Stimulated activated CD4-positive, alpha-beta T cell treated with anti-CD3 and anti-CD28 coated beads, TNF-alpha, amount 100 ng/mL, for 24 hours (primary cell): ENCODE measurements at places on chromosomes 11 and 22.

DNA sequence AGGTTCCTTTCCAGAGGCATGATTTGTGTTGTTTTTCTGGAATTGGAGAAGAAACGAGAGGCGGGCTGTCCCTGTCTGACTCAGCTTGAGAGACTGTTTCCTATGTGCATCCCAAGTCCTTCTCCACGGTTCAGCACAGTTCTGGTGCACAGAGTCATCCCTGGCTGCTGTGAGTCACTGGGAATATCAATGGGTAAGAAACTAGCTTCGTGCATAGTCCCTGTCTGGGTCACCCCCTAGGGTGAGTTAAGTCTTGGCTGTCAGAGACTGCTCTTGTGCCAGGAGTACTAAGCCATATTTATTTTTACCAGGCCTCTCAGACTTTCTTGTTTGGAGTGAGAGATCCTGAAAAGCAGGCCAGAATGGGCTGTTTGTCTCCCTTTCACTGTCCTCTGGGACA is 2.4 kb upstream of the LRP4 start:
- DNase-seq: no peak

GRCh38 chr11:19895776-19896175 is 183.1 kb downstream of the NAV2 start:
- DNase-seq: no peak

DNA sequence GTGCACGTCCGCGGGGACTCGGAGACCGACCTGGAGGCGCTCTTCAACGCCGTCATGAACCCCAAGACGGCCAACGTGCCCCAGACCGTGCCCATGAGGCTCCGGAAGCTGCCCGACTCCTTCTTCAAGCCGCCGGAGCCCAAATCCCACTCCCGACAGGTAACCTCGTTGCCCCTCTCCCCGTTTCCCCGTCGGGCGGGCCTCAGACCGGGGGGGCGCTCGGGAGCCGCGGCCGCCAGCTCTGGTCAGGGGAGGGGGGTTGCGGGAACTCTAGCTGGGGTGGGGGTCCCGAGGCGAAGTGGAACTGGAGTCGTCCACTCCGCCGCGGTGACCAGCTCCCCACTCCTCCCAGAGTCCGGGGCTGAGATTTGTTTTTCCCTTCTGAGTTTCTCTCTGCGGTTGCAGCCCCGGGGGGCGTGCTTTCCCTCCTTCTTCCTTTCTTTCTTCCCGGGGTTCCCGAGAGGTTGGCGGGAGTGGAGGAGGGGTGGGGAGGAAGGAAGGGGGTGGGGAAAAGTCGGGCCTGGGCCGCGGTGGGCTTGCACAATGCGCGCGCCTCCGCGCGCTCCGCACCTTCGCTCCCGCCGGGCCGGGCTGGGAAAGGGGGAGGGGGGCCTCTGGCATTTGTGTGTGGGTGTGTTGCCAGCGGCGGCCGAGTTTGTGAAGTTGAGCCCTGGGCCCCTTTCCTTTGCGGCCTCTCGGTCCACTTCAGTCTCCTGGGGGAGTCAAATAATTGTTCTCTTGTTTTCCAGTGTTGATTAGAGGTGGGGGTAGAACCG is 952 bp downstream of the YAP1 start:
- peak; percentile 2 for DNase-seq

- no peak for DNase-seq
Measured at GRCh38 chr11:44192462-44193100, 97.1 kb downstream of the EXT2 start.

DNA sequence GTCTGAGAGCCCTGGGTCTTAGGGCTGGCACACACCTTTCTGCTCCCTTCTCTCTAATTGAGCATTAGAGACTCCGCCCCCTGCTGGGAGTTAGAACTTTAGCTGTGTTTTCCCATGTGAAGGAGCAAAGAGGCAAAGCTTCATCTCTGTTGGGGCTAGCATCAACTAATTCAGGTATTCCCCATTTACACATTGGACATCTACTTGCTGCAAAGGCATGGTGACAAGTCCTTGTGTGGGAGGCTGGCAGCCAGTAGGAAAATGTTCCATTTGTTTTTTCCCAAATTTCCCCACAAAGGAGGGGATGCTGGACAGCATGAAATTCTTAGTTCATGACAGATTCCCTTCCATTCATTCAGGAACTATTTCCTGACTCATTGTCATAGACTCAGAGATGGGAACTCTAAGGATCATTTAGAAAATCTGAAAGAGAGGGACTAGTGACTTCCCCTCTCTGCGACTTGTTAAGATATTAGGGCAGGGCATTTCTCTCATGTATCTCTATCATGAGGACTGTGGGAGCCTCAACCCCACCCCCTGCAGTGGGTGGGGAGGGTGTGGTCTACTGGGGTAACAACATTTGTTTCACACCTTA is 3.6 kb downstream of the CD44 start:
- no peak for DNase-seq

DNA sequence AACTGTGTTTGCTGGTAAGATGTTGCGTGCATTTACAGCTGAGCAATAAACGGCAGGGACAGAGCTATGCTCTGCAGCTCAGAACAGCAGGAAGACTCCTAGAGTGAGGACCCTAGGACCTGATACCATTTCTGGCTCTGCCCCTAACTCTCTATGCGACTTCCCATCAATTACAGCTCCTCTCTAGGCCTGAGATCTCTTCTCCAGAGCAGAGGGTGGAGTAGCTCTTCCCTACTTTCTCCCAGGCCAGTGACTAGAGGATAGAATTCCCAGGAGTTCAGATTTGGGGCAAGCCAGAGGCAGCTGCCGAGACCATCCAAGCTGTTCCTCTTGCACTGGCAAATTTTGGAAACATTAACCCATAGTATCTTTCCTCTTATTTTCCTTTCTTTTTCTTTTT is 12.8 kb upstream of the SCGB1A1 start:
- DNase-seq: no peak

DNA sequence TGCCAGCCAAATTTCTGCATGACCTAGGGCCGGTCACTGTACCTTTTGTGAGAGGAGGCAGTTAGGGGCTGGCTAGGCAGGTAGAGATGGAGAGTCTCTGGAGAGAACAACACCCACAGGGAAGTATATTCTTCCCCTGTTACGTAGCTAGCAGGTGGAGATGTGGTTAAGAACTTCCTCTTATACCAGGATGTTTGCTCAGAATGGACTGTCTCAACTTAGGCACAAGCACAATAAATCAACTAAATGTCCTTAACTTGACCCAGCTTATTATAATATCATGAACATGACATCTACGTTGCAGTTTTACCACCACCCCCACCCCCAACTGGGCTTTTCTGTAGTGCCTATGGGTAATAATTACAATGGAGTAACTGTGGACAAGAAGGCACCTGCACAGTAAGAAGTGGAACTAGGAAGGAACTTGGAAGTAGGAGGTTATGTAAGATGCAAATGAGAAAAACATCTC is 60.7 kb upstream of the MPEG1 start:
- no peak for DNase-seq

DNA sequence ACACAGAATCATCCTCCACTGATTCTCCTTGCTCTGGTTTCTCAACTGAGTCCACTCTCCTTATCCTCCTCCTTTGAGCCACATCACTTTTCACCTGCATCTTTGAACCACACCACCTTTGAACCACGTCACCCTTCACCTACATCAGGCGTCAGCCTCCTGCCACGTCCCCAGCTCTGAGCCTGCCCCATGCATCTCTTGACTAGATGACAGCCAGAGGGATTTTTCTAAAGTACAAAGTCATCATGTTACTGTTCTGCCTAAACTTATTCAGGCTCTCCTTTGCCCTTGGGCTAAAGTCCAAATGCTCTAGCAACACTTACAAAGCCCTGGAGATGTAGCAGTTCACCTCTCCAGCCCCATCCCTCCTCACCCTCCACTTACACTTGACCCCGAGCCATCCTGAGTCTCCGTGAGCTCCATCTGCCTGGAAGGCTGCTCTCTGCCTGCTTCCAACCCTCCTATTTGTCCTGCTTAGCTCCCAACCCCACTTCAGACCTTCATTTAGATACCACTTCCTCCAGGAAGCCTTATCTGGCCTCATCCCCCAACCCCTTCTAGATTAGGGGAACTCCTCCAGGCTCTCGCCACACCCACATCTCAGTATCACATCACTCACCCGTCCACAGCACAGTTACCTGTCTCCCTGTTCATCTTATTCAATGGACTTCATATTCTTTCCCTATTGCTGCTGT is 3.7 kb upstream of the MS4A10 start:
- no peak for DNase-seq

GRCh38 chr22:48729499-48730171 is 1098.0 kb downstream of the BRD1 start:
- no peak for DNase-seq
